ENCODE measurements at places on chromosomes 7 and 10.
A peak's percentile ranks its signal among the peaks of the same experiment; 100 is the strongest.

GRCh38 chr7:137619181-137619580 lies 227.6 kb downstream of the DGKI start:
- H3K4me1 ChIP-seq = no peaks in the 10 kb centered on the region
- DNase-seq = no peak
- H3K27ac ChIP-seq = no peak overlapping the region
- no peaks in the 10 kb centered on the region for H3K36me3 ChIP-seq

- H3K4me3 ChIP-seq = no peak overlapping the region
- H3K27me3 ChIP-seq = no peaks in the 10 kb centered on the region
- no peak for DNase-seq
- peaks cover 11% of the 10 kb centered on the region for H3K4me1 ChIP-seq
- H3K36me3 ChIP-seq = no peaks in the 10 kb centered on the region
- H3K27ac ChIP-seq = no peak overlapping the region
Observed at GRCh38 chr10:92045641-92046106, 122.1 kb downstream of the BTAF1 start.

GRCh38 chr7:135713836-135714470 lies 14.0 kb downstream of the SLC13A4 start:
- H3K27me3 ChIP-seq = peaks cover 8% of the 10 kb centered on the region
- H3K36me3 ChIP-seq = no peaks in the 10 kb centered on the region
- H3K27ac ChIP-seq = no peak overlapping the region
- no peak for DNase-seq

DNA sequence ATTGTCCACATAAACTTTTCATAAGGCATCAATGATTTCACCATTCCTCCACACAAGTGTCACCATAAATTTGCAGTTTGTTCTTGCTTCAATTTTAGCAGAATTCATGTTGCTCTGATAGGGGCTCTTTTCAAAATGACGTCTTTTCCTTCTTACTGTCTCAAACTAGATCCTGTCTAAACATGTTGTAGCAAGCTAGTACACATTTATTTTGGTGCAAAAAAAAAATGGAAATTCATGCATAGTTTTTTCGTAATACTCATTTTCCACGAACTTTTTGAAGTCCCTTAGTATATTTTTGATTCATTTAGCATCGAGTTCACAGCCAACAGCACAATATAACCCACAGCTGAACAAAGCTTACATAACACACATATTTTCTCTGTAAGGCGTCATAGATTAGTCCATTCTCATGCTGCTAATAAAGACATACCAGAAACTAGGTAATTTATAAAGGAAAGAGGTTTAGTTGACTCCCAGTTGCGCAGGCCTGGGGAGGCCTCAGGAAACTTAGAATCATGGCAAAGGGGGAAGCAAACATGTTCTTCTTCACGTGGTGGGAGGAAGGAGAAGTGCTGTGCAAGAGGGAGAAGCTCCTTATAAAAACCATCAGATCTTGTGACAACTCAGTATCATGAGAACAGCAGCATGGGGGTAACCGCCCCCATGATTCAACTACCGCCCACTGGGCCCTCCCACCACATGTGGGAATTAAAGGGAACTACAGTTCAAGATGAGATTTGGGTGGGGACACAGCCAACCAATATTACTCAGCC lies 301.5 kb downstream of the CCDC3 start:
- H3K36me3 ChIP-seq = peaks cover 5% of the 10 kb centered on the region
- H3K27ac ChIP-seq = peak overlapping the region; percentile 45
- no peaks in the 10 kb centered on the region for H3K27me3 ChIP-seq
- DNase-seq = no peak
- H3K4me1 ChIP-seq = peaks cover 50% of the 10 kb centered on the region

GRCh38 chr10:122656741-122657140 lies 42.9 kb downstream of the C10orf120 start:
- H3K27me3 ChIP-seq = peaks cover 18% of the 10 kb centered on the region
- no peaks in the 10 kb centered on the region for H3K4me1 ChIP-seq
- no peak overlapping the region for H3K27ac ChIP-seq
- H3K36me3 ChIP-seq = no peaks in the 10 kb centered on the region
- H3K4me3 ChIP-seq = no peak overlapping the region

GRCh38 chr10:77075926-77076325 lies 561.7 kb downstream of the KCNMA1 start:
- no peaks in the 10 kb centered on the region for H3K27me3 ChIP-seq
- no peaks in the 10 kb centered on the region for H3K36me3 ChIP-seq
- no peak for DNase-seq
- H3K4me3 ChIP-seq = no peak overlapping the region
- no peaks in the 10 kb centered on the region for H3K4me1 ChIP-seq

DNA sequence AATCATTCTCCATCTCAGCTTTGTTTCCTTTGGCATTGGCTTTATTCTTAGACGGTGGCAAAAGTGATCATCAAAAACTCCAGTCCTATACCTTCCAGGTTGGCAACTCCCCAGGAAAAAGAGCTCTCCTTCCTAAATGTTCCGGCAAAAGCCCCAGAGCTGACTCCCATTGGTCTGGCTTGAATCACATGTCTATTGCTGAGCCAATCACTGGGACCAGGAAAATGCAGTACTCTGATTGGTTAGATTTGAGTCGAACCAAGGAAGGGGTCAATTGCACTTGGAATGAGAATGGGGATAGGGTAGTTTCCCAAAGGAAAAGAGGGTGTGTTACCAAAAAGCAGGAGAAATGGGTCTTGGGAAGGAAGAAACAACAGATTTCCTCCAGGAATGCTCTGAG lies 22.3 kb downstream of the LEP start:
- no peak overlapping the region for H3K4me3 ChIP-seq
- no peaks in the 10 kb centered on the region for H3K4me1 ChIP-seq
- H3K36me3 ChIP-seq = no peaks in the 10 kb centered on the region
- no peak for DNase-seq
- peaks cover 5% of the 10 kb centered on the region for H3K27me3 ChIP-seq

GRCh38 chr10:62981096-62981495 lies 152.0 kb upstream of the NRBF2 start:
- peak overlapping the region; percentile 75 for H3K27ac ChIP-seq
- H3K4me1 ChIP-seq = peaks cover 41% of the 10 kb centered on the region

- H3K36me3 ChIP-seq = peaks cover 47% of the 10 kb centered on the region
- peak overlapping the region; percentile 26 for H3K27ac ChIP-seq
- no peak overlapping the region for H3K4me3 ChIP-seq
- no peaks in the 10 kb centered on the region for H3K27me3 ChIP-seq
- DNase-seq = no peak
Observed at GRCh38 chr10:48332166-48332870, 25.8 kb downstream of the MAPK8 start.

DNA sequence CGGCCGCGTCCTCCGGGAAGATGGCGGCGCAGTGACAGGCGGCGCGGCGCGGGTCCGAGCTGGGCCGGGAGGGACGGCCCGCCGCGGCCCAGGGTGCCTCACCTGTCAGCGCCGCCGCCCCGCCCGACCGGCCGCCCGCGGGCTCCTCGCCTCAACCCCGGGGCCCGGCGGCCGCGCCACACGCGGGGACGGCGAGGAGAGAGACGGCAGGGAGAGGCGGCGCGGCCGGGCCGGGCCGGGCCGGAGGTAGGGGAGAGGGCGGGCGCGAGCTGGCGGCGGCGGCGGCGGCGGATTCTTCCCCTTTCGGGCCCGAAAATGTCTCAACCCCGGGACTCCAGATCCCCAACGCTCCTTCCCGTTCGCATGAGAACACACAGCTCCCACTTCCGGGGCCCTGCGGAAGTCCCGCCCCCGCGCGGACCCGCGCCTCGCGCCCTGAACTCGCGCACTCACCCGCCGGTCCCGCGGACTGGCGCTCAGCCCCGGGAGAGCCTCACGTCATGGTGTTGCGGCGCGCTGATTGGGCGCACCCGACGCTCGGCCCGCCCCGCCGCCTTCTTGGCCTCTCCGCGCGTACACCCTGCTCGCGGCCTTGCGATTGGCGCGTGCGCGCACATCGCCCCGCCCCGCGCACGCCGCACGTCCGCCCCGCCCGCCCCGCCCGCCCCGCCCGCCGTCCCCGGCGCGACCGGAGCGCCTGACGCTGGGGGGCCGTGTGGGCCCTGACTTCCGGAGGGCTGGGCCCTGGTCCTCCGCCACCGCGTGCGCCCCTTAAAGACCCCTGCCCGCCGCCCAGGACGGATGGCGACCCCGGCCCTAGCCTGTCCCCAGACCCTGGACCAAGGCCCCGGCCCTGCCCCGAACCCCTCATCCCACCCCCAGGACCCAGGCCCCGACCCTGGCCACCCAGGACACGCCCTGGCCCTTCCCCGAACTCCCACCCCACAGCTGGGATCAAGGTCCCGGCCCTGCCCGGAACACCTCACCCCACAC lies at the start of gene LARP4B:
LARP4B (minus strand) TSS at position 380 of the 993 bp plus-strand sequence. CDS start 45,984 bp downstream, outside the sequence.
- peaks cover 22% of the 10 kb centered on the region for H3K36me3 ChIP-seq
- peaks cover 38% of the 10 kb centered on the region for H3K4me1 ChIP-seq
- peak within 1 kb of the TSS; percentile 85 for H3K27ac ChIP-seq

DNA sequence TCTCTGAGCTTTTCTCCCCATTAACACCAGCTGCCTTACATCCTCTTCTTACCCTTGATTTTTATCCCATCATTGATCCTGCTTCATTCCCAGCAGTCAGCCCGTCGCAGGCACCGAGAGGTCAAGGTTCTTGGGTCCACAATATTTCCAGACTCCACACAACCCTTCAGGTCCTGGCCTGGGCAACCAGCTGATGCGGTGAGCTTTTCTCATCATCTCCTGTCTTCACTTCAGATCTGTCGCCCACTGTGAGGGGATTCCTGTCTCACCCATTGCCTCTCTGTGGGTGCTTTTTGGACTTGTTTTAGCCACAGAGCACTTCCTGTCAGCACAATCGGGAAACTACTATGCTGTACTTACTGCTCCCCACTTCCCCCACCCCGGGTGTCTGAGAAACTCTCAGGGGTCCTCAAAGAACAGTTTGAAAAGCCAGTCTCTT lies 8.4 kb upstream of the PVRIG start:
- H3K4me3 ChIP-seq = peak overlapping the region; percentile 54
- peaks cover 63% of the 10 kb centered on the region for H3K4me1 ChIP-seq
- H3K27ac ChIP-seq = peak overlapping the region; percentile 97
- H3K27me3 ChIP-seq = no peaks in the 10 kb centered on the region

- H3K36me3 ChIP-seq = no peaks in the 10 kb centered on the region
- H3K27me3 ChIP-seq = no peaks in the 10 kb centered on the region
- H3K4me3 ChIP-seq = no peak overlapping the region
Observed at GRCh38 chr7:73350306-73351068, 22.5 kb downstream of the FKBP6 start.

GRCh38 chr10:102758240-102758932 lies 14.6 kb downstream of the WBP1L start:
- H3K4me1 ChIP-seq = peaks cover 34% of the 10 kb centered on the region
- H3K27ac ChIP-seq = peak overlapping the region; percentile 72
- peaks cover 30% of the 10 kb centered on the region for H3K36me3 ChIP-seq
- no peak for DNase-seq
- H3K27me3 ChIP-seq = no peaks in the 10 kb centered on the region

DNA sequence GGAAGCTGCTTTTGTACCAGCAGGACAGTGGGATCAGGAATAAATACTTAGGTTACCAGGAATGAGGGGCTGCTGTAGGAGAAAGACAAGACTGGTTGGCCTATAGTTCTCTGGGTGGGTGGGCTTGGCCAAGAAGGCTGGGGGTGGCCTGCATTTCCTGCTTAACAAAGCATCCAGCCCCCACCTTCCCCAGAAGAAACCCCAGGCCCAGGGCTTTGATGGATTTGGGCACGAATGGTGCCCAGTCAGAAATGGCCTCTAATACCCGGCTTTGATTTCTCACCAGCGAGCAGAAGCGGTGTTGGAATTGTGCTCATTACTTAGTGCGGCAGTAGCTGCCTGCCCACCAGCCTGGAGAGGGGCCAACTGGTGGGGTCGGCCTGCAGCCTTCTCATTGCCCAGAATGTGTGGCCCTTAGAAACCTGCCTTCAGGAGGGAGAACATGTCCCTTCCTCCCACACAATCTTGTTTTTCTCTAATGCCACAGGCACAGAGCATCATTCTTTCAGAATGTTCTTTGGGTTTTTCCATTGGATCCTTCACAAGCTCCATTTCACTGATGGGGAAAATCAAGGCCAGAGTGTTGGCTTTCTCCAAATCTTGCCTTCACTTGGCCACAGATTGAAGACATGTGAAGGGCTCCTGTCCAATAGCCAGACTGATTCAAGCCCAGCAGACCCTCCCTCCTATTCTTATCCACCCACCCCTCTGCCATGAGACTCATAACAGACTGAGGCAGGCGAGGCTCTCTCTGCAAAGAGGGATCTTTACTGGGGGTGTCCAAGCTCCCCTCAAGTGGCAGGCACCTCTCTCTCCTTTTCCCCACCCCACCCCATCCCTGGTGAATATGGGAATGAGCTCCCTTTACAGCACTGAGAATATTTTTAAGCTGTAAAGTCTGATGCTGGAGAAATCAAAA lies 2.5 kb downstream of the UNC5B start:
- H3K4me3 ChIP-seq = no peak overlapping the region
- peaks cover 10% of the 10 kb centered on the region for H3K4me1 ChIP-seq
- no peak overlapping the region for H3K27ac ChIP-seq

- H3K27me3 ChIP-seq = peaks cover 11% of the 10 kb centered on the region
- H3K4me1 ChIP-seq = peaks cover 12% of the 10 kb centered on the region
- no peak for DNase-seq
- no peak overlapping the region for H3K4me3 ChIP-seq
- no peak overlapping the region for H3K27ac ChIP-seq
Observed at GRCh38 chr10:33240931-33241330, 93.5 kb downstream of the NRP1 start.

GRCh38 chr7:92631850-92632487 lies 41.8 kb upstream of the FAM133B start:
- H3K4me3 ChIP-seq = peak overlapping the region; percentile 43
- DNase-seq = no peak
- H3K36me3 ChIP-seq = peaks cover 35% of the 10 kb centered on the region
- peak overlapping the region; percentile 98 for H3K27ac ChIP-seq
- H3K27me3 ChIP-seq = no peaks in the 10 kb centered on the region
- peaks cover 88% of the 10 kb centered on the region for H3K4me1 ChIP-seq

DNA sequence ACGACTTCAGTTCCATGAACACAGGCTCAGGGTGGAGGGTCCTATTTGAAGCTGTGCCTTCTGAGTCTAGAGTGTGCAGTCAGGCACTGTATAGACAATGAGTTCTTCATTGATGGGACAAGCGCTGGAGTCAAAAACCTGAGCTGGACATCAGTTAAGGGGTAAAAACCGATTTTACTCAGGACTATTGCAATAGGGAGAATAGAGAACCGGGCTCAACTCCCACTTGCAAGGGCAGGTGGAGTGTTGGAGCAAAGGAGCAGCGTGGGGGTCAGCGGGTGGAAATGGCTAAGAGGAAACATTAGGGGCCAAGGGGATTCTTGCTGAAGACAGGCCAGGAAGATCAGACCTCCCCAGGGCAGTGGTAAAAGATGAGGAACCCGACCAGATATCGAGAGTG lies 28.5 kb downstream of the PRLHR start:
- H3K36me3 ChIP-seq = no peaks in the 10 kb centered on the region
- no peak overlapping the region for H3K4me3 ChIP-seq
- no peaks in the 10 kb centered on the region for H3K27me3 ChIP-seq
- peaks cover 4% of the 10 kb centered on the region for H3K4me1 ChIP-seq
- DNase-seq = no peak
